Activated CD4-positive, alpha-beta memory T cell treated with anti-CD3 and anti-CD28 coated beads for 36 hours (primary cell): ENCODE measurements at places on chromosomes 4 and X. TPM values are rescaled to one million over a fixed set of nuclear protein-coding genes. Genes with fewer than 3 reads are reported as not detected.

- DNase-seq = no peak
- H3K27ac ChIP-seq = no peak overlapping the region
- no peaks in the 10 kb centered on the region for H3K36me3 ChIP-seq
- no peaks in the 10 kb centered on the region for H3K4me1 ChIP-seq
- H3K4me3 ChIP-seq = no peak overlapping the region
Measured at GRCh38 chr4:15293711-15294110, 134.1 kb upstream of the C1QTNF7 start.

DNA sequence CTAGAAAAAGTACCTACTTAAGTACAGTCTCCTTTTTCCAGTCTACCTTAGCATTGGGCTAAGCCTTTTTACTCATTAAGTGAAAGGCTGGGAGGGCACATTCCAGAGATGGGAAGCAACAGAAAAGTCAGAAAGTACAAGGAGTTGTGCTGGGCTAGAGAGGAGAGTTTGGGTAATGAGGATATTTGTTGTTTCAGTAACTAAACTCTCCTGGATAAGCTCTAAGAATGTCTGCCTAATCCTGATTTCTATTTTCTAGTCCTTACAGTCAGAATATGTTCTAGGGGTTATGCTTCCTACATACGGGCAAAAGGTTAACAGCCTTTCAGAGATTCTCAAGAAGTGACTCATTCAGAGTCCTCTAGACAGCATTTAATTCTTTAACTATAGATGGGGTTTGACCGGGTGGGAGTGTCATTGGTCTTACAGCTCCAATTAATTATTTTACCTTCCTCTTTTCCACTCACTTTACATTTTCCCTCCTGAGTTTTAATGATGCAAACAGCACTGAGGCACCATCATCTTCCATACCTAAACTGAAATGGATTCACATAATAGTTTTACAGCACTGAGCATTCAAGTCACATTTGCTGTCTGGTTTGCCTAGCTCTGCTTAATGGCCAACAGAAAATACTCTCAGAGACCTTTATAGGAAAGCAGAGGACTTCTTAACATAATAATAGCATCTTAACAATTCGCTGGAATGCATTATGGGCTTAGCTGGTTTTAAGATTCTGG lies 42.9 kb downstream of the USP26 start:
- no peak for DNase-seq
- H3K4me1 ChIP-seq = no peaks in the 10 kb centered on the region
- no peaks in the 10 kb centered on the region for H3K36me3 ChIP-seq
- no peaks in the 10 kb centered on the region for H3K27me3 ChIP-seq
- no peak overlapping the region for H3K4me3 ChIP-seq

Gene PDHA1
- total RNA-seq = 245 TPM

DNA sequence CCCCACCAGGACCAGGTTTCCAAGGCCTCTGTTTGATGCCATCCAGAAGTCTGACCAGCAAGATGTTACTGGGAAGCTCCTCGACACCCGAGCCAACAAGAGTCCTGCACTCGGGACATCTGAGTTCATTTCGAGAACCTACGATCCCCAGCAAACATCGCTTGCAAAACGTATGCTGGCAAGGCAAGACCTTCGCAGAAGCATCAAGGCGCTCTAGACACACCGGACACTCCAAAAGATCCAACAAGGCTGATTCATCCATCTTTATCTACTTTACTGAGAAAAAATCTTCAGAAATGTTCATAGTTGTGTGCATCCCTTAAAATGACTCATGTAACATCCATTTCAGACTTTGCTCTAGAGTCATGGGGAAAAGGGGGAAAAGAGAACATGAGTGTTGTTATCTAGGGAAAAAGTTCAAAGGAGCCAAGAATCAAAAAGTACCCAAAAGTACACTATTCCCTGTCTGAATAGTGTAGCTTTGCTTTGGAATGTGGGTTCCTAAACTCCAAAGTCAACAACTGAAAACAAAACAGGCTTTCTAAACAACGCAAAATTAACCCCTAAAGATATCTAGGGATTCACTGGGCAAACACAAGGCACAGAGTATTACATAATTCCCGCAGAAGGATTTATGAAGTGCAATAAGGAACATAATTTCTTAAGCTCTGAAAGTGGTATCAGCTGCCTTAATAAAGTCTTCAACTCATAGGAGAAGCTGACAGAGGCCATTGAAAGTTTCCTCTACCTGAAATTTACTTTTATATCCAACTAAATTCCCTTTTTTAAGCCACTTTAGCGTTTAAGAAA lies 1.6 kb downstream of the SH3RF1 start:
- DNase-seq = no peak
- no peaks in the 10 kb centered on the region for H3K36me3 ChIP-seq
- H3K27me3 ChIP-seq = peaks cover 44% of the 10 kb centered on the region
- no peak overlapping the region for H3K4me3 ChIP-seq
- peaks cover 3% of the 10 kb centered on the region for H3K4me1 ChIP-seq

Gene ODAPH
- total RNA-seq = not detected

Gene RAB40AL
- total RNA-seq = not detected

DNA sequence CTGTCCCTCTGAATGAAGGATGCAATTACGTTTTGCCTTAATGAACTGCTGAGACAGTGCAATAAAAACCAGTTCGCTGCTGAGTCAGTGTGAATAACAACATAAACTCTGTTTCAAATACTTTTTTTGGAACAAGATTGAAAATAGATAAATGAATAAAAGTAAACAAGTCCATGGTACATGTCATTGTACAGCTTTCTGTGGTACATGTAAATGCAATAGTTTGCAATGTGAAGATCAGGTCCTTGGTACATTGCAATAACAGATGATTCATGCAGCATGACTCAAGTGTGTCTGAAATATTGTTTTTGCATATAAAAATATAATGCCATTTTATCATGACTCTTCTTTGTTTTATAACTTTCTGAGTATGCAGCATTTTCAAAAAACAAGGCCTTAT lies 193.4 kb upstream of the PACRGL start:
- no peaks in the 10 kb centered on the region for H3K27me3 ChIP-seq
- H3K4me1 ChIP-seq = no peaks in the 10 kb centered on the region
- no peak overlapping the region for H3K27ac ChIP-seq
- no peaks in the 10 kb centered on the region for H3K36me3 ChIP-seq
- DNase-seq = no peak
- no peak overlapping the region for H3K4me3 ChIP-seq

Gene ARHGEF9
- total RNA-seq = 17.2 TPM

Gene XKRX
- total RNA-seq = 0.48 TPM

Gene NUDT10
- total RNA-seq = 1.2 TPM

Gene CLIC2
- 0.40 TPM for total RNA-seq

- no peaks in the 10 kb centered on the region for H3K36me3 ChIP-seq
- no peak for DNase-seq
- no peak overlapping the region for H3K27ac ChIP-seq
- no peak overlapping the region for H3K4me3 ChIP-seq
Measured at GRCh38 chr4:76504613-76505465, 69.8 kb downstream of the SHROOM3 start.

DNA sequence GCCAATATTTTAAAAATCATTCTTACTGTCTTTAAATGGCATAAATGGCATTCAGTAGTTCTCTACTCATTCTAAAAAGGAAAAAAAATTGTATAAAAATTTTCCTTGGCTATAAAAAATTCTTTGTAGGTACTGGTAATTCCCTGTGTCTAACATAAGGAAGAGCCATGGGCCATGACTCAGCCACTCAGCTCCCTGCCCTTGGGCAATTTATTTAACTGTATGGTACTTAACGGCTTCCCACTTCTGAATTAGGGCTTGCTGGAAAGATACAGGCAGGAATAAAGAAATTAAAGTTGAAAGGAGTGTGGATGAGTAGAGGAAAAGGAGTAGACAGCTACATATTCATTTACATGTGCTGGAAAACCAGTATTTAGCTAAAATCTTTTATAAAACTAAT lies 30.6 kb downstream of the ABHD18 start:
- H3K36me3 ChIP-seq = peaks cover 48% of the 10 kb centered on the region
- H3K4me1 ChIP-seq = peaks cover 13% of the 10 kb centered on the region
- H3K4me3 ChIP-seq = no peak overlapping the region
- H3K27me3 ChIP-seq = no peaks in the 10 kb centered on the region
- no peak overlapping the region for H3K27ac ChIP-seq

GRCh38 chr4:16123356-16124084 lies 39.7 kb upstream of the PROM1 start:
- no peaks in the 10 kb centered on the region for H3K36me3 ChIP-seq
- no peak overlapping the region for H3K27ac ChIP-seq
- peaks cover 3% of the 10 kb centered on the region for H3K27me3 ChIP-seq
- DNase-seq = no peak
- H3K4me1 ChIP-seq = peaks cover 14% of the 10 kb centered on the region

GRCh38 chr4:159071178-159071968 lies 31.5 kb upstream of the RAPGEF2 start:
- H3K4me1 ChIP-seq = peaks cover 17% of the 10 kb centered on the region
- DNase-seq = no peak
- H3K27me3 ChIP-seq = no peaks in the 10 kb centered on the region
- no peak overlapping the region for H3K4me3 ChIP-seq
- no peaks in the 10 kb centered on the region for H3K36me3 ChIP-seq
- no peak overlapping the region for H3K27ac ChIP-seq

Gene PDLIM3
- total RNA-seq = not detected

GRCh38 chrX:111830571-111830970 lies 45.4 kb upstream of the TRPC5OS start:
- DNase-seq = no peak
- no peak overlapping the region for H3K27ac ChIP-seq
- no peaks in the 10 kb centered on the region for H3K36me3 ChIP-seq
- H3K27me3 ChIP-seq = no peaks in the 10 kb centered on the region
- H3K4me3 ChIP-seq = no peak overlapping the region

DNA sequence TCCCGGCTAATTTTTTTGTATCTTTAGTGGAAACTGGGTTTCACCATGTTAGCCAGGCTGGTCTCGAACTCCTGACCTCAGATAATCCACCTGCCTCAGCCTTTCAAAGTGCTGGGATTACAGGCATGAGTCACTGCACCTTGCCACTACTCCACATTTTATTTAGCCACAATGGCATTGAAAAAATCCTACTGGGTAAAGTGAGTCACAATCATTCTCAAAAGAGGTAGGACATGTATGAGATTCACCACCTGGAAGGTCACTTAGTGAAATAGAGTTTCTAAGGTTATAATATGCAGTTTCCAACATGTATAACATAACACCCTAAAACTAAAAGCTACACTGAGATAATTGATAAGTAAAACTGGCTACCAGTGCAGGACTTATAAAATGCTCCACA lies 159.2 kb downstream of the BTC start:
- no peaks in the 10 kb centered on the region for H3K27me3 ChIP-seq
- DNase-seq = no peak
- no peaks in the 10 kb centered on the region for H3K36me3 ChIP-seq
- H3K4me1 ChIP-seq = peaks cover 10% of the 10 kb centered on the region

- H3K4me3 ChIP-seq = no peak overlapping the region
- H3K4me1 ChIP-seq = peaks cover 8% of the 10 kb centered on the region
- no peak for DNase-seq
- H3K27ac ChIP-seq = no peak overlapping the region
- H3K36me3 ChIP-seq = no peaks in the 10 kb centered on the region
- H3K27me3 ChIP-seq = no peaks in the 10 kb centered on the region
Measured at GRCh38 chrX:40100537-40101429, 3.0 kb upstream of the BCOR start.

DNA sequence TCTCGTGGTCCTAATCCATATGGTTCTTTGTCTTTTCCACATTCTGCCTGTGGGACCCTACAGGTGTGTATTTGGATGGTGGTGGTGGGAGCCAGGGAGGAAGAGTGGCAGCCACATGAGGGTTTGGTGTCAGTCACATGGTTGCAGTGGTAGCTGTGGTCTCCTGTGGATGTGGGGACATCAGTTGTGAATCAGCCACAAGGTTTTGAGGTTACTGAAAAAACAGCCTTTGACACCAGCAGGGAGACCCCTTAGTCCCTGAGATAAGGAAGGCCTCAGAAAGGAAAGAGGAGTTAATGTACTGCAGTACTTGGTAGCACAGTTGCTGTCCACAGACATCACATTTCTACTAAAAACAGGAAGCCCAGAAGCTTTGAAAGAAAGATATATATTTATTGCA lies 15.8 kb upstream of the GAGE10 start:
- no peak overlapping the region for H3K4me3 ChIP-seq
- H3K4me1 ChIP-seq = peaks cover 32% of the 10 kb centered on the region
- H3K36me3 ChIP-seq = no peaks in the 10 kb centered on the region
- H3K27me3 ChIP-seq = no peaks in the 10 kb centered on the region
- DNase-seq = no peak
- H3K27ac ChIP-seq = no peak overlapping the region

DNA sequence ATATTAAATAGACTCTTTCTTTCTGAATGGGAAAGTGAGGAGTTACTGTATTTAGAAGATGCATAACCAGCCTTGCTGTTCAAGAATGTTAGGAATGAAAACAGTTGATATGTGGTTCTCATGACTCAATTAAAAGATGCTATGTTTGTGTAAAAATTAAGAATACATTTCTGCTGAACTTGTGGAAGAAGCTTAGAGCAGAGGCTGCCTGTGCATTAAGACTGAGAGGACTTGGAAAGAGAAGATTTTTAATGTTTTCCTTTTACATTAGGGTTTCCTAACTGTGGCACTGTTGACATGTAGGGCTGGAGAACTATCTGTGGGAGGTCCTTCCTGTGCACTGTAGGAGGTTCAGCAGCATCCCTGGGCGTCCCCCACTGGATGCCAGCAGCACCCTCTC lies 137.7 kb downstream of the GPR143 start:
- H3K4me3 ChIP-seq = no peak overlapping the region
- H3K27me3 ChIP-seq = no peaks in the 10 kb centered on the region
- H3K4me1 ChIP-seq = peaks cover 14% of the 10 kb centered on the region
- no peak overlapping the region for H3K27ac ChIP-seq

GRCh38 chr4:78682070-78682469 lies 94.1 kb upstream of the BMP2K start:
- no peak overlapping the region for H3K4me3 ChIP-seq
- H3K27ac ChIP-seq = no peak overlapping the region
- H3K36me3 ChIP-seq = no peaks in the 10 kb centered on the region

DNA sequence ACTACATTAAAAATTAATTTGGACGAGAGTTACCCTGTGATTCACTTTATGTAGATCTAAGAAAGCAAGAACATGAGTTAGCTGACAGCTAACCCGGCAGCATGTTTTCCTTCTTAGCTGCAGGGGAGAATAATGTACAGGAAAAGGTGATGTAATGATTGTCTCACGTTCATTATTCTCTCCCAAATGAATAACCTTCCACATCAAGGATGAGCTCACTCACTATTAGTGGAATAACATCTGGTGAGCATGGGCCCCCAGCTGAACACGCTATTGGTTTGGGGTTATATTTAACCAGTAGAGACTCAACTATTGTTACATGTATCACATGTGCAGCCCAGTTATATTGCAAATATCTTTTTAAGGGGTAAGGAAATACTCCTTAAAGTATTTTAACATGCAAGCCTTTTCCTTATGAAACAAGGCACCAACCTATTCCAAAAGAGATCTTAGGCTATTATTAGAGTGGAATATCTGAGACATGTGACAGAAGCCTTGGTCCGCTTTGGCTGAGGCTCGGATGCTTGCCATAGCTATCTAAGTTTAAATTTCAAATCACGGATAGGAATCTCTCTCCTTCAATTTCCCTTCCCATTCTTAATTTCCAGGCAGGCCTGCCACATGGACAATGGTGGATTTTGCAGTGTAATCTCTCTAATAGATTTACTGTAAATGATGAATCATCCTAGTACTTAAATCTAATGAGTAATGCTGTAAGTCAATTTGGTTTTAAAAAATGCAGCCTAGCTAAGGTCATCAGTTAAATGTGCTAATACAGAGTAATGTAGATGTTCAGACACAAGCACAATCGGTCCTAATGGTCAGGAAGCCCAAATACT lies 99.0 kb upstream of the OTUD4 start:
- H3K4me1 ChIP-seq = no peaks in the 10 kb centered on the region
- peaks cover 3% of the 10 kb centered on the region for H3K27me3 ChIP-seq
- no peak overlapping the region for H3K27ac ChIP-seq

- no peak overlapping the region for H3K4me3 ChIP-seq
- H3K36me3 ChIP-seq = no peaks in the 10 kb centered on the region
- no peak for DNase-seq
- H3K4me1 ChIP-seq = no peaks in the 10 kb centered on the region
Measured at GRCh38 chr4:148574502-148574901, 132.3 kb upstream of the NR3C2 start.
